Amniotic epithelial cell (primary cell): ENCODE measurements at places on chromosomes 6 and 20.

GRCh38 chr6:106830930-106831329 is 143.6 kb downstream of the CD24 start:
- no peak for DNase-seq

DNA sequence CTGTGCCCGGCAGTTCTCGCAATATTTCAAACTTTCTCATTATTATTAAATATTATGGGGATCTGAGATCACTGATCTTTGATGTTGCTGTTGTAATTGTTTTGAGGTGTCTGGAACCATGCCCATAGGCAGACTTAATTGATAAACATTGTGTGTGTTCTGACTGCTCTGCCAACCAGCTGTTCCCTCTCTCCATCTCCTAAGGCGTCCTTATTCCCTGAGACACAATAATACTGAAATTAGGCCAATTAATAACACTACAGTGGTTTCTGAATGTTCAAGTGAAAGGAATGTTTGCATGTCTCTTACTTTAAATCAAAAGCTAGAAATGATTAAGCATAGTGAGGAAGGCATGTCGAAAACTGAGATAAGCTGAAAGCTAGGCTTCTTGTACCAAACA is 7.6 kb downstream of the MAPK14 start:
- peak; percentile 59 for DNase-seq

- peak; percentile 55 for DNase-seq
These were observed 70.7 kb upstream of the LTV1 start for GRCh38 chr6:143772116-143773086.

DNA sequence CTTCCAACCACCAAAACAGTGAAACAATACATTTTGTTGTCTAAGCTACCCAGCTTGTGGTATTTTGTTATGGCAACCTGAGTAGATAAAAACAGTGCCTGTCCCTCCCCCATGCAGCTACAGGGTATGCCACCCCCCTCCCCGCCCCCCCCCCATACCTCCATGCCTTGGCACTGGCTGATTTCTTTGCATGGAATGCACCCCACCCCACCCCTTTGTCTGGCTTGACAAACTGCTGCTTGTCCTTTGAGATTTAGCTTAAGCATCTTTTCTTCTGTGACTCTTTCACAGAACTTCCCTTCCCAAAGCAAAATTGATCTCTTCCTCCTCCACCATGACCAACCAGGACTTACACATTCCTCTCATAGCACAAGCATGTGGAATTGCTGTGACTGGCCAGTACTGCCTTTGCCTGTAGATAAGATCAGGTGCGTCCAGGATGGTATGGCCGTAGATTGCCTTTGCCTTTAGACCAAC is 64.6 kb upstream of the ADGRF1 start:
- DNase-seq = no peak

- DNase-seq = no peak
These were observed 82.1 kb downstream of the SLC23A2 start for GRCh38 chr20:4919047-4919704.

GRCh38 chr20:11248687-11249638 is 575.2 kb upstream of the JAG1 start:
- DNase-seq = peak; percentile 40

DNA sequence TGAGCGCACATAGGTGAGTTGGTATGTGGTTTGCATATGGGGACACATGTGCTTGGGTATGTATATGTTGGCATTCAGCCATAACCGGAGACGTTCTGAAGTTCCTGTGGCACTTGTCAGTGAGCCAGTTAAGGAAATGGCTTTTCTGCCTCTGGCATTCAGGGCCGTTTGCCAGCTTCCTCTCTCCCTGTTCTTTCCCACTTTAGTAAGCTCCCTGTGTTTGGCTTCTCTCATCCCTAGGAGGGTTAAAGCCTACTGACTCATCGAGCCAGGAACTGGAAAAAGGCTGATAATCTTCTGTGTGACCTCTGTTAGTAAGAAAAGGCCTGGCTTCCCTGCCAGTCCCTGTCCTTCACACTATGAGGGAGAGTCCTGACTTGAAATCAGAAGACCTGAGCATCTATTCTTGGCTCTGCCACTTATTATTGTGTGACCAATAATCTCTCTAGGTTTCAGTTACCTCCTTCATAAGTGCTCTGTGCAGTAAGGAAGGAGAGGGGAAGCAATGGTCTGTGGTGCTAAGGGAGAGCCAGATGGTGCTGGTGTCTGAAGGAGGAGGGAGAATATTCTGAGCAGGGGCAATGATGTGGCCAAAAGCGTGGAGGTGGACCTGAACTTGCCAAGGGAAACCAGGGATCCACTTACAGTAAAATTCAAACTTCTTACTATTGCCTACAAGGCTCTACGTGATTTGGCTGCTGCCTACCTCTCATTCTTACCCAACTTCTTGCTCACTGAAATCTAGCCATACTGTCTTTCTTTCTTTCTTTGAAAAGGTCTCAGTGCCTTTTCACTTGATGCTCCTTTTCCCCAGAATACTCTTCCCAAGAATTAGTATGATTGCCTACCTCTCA is 31.4 kb downstream of the ACSS2 start:
- DNase-seq = peak; percentile 92

DNA sequence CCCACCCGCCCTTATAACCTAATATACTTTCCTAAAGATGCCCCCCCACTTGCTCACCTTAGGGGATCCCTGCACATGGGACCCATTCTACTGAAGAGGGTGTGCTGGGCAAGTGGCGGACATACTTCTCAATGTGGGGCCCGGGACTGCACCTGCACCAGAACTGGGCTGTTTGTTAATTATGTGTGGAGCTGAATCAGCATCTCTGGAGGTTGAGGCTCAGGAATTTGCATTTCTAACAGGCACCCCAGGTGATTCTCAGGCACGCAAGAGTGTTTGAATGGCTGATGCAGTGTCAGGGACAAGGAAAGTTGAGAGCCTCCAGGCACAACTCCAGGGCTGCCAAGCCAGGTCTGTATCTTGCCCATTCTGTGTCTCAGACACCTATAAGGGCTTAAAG is 8.9 kb upstream of the PTPRT start:
- no peak for DNase-seq

DNA sequence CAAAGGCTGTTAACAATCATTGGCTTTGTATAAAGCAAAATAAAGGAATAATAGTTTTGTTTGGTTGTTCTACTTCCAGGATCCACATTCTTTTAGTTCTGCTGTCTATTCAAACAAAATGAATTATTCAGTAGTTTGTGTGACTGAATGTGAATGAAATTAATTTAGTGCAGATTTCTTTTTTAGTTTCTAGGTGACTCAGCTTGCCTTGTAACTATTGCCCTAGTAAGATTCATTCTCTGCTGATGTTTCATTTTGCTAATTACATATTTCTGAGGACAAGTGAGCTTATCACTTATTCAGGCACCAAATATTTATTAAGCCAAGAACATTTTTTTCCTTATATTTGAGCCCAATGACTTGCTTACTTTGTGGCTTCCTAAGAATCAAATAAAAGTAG is 46.5 kb upstream of the RIPOR2 start:
- DNase-seq = peak; percentile 57

DNA sequence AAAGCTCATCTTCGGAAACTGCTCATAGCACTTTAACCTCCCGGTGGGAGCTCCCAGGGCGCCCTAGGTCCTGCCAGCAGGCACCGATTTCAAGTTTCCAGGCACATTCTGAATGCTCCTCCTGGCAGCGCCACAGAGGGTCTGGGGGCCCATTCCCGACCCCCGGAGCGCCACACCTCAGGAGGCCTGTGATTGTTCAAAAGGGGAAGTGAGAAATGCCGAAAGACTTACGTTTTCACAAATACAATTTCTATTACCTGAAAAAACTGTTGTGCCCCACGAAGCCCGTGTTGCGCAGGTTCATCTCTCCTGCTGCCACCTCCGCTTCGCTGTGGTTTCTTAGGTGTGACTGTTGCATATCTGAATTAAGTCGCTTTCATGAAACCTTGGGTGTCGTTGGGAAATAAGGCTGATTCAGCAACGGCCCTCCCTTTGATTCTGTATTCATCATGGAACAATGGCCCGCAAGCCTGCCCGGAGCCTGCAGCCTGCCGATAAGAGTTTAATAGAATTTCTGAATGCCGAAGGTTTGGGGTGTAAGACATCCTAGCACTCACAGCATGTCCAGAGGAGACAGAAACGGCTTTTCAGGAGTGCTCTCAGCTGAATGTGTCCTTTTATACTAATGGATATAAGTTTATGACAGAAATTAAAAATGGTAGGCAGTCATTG is 1.9 kb upstream of the MYT1 start:
- DNase-seq = no peak

DNA sequence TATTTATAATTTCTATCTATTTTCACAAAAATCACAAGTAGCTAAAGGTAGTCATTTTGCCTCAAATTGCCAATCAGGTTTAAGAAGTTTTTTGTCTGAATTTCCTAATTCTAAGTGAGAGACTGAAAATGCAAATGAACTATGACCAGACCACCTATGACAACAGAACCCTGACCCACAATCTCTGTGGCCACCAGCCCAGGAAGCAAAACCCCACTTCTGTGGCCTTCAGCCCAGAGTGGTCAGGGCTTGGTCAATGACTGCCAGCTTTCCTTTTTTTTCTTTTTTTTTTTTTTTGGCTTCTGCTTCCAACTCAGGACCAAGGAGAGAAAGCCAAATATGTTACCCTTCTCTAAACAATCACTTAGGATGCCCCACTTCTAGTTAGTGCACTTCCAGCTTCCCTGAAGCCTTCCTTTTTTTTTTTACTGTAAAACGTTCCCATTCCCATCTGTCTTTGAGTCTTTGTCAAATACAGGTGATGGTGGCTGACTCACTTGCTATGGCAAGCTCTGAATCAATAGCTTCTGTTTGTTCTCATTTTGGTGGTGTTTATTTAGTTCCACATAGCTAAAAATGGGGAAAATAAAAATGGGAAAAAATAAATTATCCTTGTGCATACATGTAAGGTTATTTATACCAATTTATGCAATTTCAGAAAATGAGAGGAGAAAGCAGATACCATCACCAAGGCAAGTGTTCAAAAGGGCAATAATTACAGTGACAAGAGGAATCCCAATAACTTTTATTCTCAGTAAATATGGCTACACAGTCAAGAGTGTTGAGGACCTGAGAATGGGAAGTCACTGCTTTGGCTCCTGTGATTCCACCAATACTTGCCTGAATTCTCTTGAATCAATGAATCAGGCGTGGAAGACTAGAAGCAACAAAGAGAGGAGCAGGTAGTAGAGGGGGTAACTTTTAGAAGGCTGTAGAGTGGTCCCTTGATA is 170.3 kb upstream of the PDE7B start:
- DNase-seq = no peak

GRCh38 chr6:147207837-147208754 is 3.9 kb downstream of the STXBP5 start:
- DNase-seq = peak; percentile 22

DNA sequence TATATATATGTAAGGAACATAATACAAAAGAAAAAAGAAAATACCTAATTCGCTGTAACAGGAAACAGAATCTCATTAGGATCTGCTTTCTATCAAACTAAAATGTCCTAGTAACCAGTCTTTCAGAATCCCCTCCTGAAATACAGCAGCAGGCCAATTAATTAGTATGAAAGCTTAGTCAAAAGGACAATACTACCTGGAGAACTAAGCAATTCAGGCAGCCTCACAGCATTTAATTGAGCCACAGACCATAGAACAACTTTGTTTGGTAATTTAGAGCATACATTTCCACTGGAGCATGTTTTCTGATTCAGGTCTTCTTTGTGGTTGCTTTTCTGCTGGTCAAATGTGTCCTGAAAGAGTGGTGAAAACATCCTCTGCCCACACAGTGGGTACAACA is 516.0 kb downstream of the LMBRD1 start:
- DNase-seq = no peak

DNA sequence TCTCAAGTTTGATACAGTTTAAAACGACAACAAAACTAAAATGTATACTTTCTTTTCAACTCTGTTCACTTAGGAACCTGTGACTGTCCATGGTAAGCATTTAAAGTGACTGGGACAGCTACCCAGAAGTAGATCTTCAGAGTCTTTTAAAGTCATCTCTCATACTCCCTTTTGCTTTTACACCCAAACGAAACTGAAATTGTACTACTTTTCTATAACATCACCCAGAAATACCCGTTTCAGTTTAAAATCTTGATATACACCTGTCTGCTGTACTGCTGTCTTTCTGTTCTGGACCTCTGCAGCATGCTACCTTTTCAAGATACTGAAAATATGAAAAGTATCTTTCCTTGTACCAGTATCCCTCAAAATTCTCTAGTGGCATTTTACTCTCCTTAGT is 170.4 kb upstream of the THEMIS start:
- no peak for DNase-seq

- peak; percentile 86 for DNase-seq
These were observed 44.8 kb downstream of the TCP11 start for GRCh38 chr6:35096129-35096862.

DNA sequence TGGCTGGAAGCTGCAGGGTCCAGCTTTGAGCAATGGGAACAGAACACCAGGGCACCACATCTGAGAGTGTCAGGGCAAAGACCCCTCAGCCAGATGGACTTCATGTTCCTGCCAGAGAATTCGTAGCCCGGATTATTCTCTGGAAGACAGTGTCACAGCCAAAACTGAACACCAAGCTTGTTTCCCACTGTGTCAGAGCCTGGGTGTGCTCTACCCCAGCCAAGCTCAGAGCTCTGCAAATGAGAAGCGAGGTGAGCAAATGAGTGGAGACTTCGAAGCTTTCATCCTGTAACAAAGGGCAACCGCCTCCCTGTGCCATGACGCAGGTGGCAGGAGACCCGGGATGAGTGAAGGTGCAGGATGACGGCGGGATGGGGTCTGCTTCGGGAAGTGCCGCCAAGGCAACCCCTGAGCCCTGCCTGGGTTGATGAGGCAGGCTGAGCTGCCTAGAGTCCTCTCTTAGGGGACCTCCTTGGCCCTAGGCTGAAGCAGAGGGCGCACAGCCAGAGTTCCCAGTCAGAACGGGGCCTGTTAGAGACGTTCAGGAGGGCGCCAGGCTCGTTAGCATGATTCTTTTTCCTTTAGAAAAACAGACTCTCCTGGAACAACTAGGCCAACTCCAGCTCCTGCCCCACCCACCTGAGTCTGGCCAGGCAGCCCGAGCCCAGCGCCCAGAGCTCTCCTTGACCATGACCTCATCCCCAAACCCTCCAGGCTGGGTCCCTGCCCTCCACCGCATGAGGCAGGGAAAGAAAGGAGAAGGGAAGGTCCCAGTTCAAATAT is 187.7 kb downstream of the SOD2 start:
- DNase-seq = no peak

DNA sequence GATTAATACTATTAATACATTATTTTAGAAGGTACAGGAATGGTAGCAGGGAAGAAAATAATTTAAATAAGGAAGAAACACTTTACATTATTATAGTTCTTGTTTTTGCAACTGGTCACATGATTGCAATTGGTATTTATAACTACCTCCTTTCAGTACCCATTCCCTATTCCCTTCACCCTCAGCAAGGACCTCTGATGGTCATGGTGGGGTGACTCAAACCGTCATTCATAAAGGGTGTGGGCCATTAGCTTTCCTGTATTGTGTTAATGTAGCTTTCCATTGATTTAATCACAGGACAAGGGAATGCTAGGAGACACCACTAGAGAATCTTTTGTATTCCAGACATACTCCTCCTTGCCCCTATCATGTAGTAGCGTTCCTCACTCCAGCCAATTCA is 47.2 kb upstream of the TMEM244 start:
- DNase-seq = no peak
